NCI-H1436 (cell line): ENCODE measurements at places on chromosomes 12 and 14.

DNA sequence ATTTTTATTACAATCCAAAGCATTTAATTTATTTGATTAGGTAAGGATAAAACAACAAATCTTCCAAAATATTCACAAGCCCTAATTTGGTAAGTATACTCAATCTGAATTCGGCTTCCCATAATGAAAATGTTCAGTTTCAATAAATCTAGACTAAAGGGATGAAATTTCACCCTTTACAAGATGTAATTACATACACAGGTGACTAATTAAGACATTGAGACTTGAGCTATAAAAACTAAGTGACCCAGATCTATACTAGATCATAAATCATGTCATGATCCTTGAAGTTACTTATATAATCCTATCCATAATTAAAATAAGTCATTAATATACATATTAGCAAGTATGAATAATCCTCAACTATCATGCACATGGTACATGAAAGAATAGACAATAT lies 36.6 kb downstream of the LRP6 start:
- no peak for DNase-seq

DNA sequence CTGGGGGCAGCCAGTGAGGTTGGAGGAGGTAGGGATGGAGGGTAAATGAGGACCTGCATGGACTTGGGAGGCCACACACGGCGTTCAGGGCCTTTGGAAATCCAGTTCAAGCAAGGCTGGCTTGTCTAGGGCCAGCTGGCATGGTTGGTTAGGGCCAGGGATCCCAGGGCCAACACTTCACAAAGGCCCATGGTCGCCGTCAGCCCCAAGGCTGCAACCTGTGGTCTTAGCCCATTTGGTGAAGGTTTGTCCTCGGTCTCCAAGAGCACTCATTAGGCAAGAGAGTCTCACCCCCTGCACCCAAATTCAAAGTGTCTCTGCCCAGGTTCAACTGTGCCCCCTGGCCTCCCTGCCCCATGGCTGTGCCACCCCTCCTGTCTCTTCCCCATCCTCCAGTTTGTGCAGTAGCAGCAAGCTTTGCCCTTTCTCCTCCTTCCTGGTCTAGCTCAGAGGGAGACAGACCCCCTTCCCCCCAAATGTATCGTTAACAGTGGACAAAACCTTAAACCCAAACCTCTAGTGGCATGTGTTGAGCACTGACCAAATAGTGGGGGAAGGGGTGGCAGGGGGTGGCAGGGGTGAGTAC lies 94.1 kb downstream of the NINJ2 start:
- DNase-seq, result no peak

- no peak for DNase-seq
Observed at GRCh38 chr14:74834692-74835392, 41.1 kb downstream of the PROX2 start.

DNA sequence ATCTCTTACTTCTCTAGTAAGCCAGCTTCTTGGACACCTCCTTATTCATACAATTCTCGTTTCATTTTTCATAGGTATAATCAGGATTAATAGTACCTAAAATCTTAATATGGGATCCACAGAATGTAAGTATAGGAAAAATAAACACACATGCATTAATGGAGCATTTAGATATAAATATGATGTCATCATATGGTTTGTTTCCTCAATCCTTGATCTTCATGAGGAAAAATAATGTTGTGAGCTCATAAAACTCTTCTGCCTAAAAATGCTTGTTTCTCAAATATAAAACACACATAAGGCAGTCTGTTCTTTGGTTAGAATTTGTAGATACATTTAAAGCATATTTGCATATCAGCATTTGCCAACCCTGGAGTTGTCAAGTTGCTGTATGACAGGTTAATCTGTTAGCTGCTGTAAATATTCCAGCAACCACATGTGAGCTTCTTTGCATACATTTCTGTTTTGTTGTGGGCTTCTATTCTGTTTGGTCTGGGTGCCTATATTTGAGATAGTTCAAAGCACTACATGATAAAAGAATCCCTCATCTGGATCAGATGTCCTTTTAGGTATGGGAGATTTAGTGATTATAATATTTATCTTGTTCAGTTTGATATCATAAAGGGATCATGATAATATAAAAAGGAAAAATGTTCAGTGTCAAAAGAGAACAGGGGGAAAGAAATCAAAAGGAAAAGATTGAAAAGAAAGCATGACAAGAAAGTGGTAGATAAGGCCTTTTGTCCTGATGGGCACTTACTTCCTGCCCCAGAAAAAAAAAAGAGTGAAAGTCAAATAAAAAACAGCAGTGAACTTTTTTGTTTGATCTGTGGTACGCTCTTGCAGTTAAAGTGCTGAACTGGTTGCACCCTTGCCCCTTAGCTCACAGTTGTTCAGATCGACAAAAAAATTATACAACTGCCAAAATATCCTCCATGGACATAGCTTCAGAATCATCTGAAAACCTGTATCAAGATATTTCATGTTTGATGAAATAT lies 68.6 kb downstream of the ACSS3 start:
- DNase-seq, result no peak

DNA sequence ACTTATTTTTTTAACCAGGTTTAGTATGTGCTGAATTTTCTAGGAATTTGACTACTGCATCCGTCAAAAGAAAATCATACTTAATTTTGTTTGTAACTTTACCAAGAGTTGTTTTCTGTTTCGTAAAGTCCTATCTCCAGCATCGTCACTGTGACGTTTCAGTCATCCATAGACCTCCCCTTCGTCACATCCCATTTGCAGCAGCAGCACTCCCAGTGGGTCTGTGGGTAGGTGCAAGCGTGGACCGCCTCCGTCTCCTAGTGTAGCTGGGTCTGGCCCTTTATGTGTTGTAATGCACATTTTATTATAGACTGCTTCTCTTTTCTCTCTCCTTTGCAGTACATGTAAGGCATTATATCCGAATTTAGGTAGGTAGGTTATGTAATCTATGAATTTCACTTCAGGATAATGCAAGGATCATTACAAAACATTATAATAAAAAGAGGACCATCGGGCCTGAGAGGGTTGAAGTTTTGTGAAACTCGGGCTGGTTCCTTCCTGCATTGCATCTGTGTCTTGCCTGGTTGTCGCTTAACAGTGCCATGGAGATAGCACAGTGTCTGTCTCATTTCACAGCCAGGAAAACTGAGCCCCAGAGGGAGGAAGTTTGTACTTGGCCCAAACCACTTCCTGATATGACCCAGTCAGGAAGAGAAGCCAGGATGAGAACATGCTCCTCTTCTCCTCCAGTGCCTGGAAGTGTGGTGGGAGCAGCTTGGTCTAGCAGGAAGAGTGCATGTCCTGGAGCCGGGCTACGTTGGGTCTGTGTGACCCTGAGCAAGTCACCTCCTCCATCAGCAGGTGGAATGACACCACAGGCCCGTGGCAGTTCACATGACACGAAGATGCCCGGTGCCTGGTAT lies 41.3 kb downstream of the EVL start:
- DNase-seq, result no peak

- no peak for DNase-seq
Observed at GRCh38 chr14:78709795-78710557, 539.8 kb downstream of the NRXN3 start.

DNA sequence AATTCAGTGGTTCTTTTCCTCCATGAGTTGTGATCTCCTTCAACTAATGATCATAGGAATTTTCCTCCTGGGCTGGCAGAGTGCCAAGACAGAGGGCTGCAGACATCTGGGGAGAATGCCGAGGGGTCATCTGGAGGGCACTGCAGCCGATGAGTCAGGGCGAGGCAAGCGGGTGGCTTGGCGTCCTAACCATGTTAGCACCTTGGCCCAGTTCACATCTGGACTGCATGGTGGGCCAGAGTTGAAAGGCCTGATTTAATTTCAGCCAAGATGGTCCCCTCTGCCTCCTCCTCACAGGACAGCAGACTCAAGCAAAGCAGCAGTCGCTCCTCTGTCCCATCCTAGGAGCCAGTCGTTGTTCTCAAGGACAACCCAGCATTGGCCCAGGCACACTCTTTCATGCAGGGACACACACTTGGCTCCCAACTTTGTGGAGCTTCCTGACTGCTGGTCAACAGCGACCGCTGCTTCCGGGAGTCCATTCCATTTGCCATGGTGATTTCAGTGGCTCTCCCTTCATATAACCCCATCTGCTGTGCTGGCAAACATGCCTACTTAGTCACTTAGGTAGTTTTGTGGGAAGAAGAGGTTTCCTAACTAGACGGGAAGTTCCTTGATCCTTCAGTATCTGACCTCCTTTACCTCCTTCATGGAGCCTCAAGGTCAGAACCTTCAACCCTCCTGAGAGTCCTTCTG lies 161.8 kb downstream of the TTC8 start:
- no peak for DNase-seq

DNA sequence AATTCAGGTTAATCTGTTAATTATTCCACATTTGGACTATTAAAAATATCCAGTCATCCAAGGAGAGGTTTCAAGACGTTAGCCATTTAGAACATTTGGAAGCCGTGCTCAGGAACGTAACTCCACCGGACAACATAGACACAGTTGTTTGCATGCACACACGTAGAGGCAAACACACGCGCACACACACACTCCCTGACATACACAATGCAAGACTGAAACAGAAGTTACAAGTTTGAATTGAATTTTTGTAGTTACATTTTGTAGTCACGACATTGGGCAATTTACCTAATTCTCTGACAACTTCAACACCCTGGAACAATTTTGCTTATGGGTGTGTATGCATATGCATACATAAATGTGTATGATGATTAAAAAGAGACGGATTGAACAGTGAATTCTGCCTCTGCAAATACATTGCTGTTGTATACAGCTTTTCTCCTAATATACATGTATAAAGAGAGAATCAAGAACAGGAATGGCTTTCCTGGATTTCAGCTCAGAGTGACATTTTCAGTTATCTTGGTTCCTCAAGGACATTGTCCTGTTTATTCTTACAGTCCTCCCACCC lies 298.8 kb downstream of the LRFN5 start:
- DNase-seq, result no peak

- no peak for DNase-seq
Observed at GRCh38 chr12:113534555-113534954, 62.9 kb upstream of the LHX5 start.

GRCh38 chr14:37122919-37123639 lies 49.3 kb downstream of the SLC25A21 start:
- DNase-seq, result no peak

DNA sequence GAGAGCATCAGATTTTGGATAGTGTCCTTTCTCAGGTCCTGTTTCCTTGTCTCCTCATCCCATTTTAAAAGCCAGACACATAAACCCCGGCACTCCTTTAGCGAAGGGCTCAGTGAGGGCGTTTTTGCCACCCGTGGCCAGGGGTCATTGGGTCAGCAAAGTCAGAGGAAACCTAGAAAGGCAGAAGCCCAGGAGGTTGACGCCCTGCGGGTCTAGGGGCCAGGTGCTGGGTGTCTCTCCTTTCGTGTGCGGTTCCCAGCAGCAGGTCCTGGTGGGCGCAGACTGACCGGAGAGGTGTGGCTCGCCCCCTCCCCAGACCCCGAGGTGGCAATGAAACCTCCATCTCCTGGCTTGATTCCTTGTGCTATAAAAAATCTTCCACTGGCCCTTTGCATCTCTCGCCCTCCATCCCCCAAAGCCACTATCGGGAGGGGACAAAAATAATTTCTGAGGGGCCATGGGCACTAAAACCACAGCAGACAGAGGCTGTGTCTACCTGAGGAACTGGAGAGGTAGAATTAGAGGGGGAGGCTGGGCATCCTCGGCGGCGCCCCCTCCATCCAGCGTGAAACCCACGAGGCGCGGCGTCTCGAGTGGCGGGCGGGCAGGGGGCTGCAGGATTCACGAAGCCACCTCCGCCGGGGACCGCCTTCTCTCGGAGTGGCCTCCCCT lies 858 bp upstream of the FRMD6 start:
- DNase-seq, result no peak

GRCh38 chr12:67482751-67483661 lies 165.5 kb upstream of the DYRK2 start:
- DNase-seq, result peak; percentile 13

DNA sequence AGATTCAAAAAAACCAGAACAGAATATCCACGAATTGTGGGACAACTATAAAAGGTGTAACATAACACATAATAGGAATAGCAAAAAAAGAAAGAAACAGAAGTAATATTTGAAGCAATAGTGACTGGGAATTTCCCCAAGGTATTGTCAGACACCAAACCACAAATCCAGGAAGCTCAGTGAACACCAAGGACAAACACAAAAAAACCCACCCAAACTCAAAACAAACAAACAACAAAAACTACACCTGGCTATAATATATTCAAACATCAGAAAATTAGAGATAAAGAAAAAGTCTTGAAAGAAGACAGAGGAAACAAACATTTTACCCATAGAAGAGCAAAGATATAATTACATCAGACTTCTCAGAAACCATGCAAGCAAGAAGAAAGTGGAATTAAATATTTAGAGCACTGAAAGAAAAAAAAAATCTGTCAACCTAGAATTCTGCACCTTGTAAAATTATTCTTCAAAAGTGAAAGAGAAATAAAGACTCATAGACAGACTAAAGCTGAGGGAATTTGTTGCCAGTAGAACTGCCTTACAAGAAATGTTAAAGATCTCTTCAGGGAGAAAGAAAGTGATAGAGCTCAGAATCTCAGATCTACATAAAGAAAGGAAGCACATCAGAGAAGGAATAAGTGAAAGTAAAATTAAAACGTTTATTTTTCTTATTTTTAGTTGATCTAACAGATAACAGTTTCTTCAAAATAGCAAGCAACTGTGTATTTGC lies 12.1 kb upstream of the HMGA2 start:
- DNase-seq, result no peak

GRCh38 chr14:60652674-60653651 lies 3.7 kb upstream of the SIX1 start:
- no peak for DNase-seq

DNA sequence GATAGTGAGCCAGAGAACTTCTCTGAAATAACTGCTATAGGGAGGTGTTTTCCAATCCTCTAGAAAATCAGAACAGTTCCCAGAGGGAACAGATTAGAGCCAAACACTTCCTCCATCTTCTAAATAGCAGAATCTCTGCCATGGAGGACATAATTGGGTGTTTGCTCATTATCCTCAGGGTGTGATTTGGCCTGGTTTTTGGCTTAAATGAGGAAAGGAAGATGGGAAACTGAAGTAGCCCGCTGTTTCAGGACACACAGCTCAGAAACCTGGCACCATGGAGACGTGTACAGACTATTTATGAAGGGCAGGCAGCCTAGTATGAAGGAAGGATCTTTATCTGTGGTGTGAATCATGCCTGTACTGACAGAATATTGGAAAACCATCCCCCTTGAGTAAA lies 231.7 kb upstream of the PRKD1 start:
- no peak for DNase-seq

DNA sequence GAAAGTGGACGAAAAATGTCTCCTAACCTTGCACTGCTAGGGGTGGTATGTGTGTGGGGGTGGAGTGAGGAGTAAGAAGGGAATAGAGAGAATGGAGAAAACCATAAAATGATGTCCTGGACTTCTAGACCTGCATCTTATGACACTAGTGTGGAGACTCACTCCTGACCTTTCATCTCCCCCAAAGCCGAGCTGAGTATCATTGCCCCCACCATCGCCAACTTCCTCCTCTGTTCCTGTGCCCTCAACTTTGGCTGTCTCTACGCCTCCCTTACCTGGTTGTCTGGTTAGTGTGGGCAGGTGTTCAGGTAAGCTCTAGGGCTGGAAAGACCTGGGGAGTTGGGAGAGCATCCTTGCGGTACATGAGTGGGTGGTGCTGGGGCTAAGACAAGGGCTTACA lies 4.5 kb upstream of the KLHL33 start:
- no peak for DNase-seq
